SW 1271 (cell line): ENCODE measurements at places on chromosomes 16 and 17.

- no peak for DNase-seq
These were observed 2.7 kb downstream of the NOD2 start for GRCh38 chr16:50696126-50696525.

GRCh38 chr17:53722407-53722806 is 100.3 kb upstream of the KIF2B start:
- peak; percentile 81 for DNase-seq

DNA sequence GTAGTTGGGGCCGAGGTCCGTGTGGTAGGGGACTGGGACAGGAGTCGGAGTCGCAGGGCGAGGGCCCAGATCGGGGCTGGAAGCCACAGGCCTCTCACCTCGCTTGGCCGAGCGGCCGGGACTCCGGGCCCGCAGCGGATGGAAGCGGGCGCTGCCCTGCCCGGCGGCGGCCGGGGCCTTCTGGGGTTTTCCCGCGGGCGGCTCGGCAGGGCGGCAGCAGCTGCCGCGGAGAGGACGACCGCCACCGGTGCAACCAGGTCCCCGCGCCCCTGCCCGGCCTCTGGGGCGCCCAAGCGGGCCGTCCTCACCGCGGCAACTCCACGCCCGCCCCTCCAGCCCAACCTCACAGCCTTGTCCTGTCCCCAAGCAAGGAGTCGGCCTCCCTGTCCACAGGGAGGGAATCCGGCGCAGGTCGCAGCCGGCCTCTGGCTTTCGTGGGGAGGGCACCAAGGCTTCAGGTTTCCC is 15.6 kb upstream of the UTP6 start:
- no peak for DNase-seq

- DNase-seq: no peak
These were observed 9.0 kb downstream of the TEKT5 start for GRCh38 chr16:10685709-10686108.

DNA sequence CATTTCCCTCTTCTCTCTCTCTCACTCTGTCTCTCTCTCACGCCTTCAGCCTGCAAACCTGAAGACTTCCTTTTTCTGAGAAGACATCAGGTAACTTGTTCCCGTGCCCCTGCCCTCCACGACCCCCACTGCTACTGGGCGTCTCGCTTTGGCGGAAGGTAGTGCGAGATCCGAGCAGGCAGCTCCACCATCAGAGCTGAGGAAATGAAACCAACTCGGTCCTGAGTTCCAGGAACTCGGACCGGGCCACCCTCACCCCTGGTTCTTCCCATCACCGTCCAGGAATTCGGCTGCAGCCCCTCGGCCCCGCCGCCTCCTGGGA is 585 bp downstream of the MLKL start:
- DNase-seq: peak; percentile 47

DNA sequence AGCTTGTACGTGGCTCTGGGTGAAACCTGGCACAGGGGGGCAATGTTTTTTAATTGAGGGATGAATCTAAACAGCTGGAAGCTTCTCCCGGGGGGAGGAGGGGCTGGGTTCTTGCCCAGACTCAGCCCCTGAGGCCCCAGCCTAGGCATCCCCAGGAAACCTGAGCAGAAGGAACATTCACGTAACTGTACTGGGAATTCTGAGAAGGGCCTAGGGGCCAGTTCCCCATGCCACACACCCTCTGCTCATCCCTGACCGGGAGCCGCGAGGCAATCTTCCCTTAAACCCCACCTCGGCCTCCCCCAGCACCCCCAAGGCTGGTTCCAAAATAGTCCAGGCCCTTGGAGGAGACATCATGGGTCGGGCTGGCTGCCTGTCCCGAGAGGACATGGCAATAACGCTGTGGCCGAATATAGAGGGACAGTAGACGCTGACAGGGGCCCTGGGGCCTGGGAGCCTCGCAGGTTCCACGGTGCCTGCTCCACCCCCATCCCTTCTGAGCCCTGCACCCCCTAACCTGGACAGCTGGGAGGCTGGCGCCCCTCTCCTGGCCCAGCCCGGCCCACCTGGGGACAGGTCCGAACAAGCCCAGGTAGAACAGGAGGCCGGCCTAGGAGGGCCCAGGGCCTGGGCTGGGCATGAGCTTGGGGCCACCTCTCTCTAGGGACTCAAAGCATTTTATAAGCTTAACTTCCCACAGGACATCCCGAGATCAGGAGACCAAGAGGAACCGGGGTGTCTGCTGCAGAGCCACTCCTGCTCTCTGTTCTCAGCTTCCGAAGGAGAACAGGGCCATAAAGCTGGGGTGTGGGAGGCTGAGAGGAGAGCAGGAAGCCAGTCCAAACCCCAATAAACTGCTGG is 83.2 kb upstream of the TOB1 start:
- no peak for DNase-seq

DNA sequence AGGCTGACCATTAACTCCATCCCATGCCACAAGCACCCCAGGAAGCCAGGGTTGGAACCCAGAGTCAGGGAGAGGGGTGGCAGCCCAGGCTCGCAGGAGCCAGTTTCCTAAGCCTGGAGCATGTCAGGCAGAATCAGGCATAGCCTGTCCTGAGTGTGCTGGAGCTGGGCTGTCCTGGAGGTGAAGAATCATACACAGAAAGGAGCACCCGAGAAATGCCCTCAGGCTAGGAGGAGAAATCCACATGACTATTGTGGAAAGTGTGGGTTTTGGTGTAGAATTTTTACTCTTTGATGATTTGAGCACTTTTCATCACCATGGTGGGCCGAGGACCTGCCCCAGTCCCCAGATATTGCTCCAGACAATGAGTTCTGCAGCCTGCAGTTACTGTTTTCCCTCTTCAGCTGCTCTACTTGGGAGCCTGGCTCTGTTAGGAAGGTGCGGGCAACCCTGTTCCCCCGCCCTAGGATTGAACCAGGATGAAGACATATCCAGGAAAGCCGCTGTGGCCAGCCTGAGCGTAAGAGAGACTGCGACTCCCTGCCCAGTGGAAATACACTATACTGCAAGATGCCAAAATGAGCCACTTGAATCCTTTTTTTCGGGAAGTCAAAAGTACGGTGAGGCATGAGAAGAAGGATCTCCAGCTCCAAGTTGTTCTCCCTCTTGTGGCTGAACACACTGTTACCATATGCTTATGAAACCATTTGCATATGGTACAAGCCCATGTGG is 29.0 kb upstream of the HEATR6 start:
- DNase-seq: no peak

GRCh38 chr17:78903101-78903779 is at the start of gene CEP295NL:
Gene CEP295NL (minus strand): TSS chr17:78903201. CDS start chr17:78901828, 1,373 bp downstream.
- DNase-seq: no peak

- no peak for DNase-seq
These were observed 54.4 kb upstream of the NETO2 start for GRCh38 chr16:47198180-47198575.

- peak; percentile 82 for DNase-seq
These were observed 34.5 kb downstream of the FAM222B start for GRCh38 chr17:28807925-28808634.

GRCh38 chr17:61185385-61185784 is 214.3 kb upstream of the TBX2 start:
- no peak for DNase-seq

DNA sequence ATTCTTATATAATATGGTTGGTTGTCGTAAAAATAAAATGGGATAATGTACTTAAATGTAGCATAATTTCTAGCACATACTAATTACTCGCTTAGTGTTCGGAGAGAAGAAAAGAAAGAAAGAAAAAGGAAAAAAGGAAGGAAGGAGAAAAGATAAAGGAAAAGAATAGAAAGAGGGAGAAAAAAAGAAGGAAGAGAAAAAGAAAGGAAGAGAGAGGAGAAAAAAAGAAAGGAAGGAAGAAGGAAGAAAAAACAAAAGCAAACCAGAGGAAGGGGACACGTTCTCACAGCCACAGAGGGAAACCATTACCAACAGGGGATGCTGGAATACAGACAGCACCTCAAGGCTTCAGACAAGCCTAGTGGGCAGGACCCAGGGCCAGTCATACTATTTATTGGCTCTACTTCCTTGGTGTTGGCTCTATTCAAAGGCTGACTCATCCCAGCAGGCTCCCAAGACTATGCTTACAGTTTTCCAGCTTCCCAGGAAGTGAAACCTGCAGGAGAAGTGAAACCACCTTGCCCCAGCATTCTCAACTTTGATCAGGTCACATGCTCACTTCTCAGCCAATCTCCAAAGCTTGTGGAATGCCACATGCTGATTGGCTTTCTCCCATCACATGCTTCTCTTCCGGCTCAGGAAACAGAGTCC is 273.5 kb upstream of the IRX5 start:
- no peak for DNase-seq

GRCh38 chr16:24203675-24204074 is 52.5 kb upstream of the CACNG3 start:
- no peak for DNase-seq

GRCh38 chr17:27868565-27868964 is 24.6 kb downstream of the LYRM9 start:
- no peak for DNase-seq

GRCh38 chr17:63333869-63334268 is 112.2 kb downstream of the CYB561 start:
- no peak for DNase-seq

DNA sequence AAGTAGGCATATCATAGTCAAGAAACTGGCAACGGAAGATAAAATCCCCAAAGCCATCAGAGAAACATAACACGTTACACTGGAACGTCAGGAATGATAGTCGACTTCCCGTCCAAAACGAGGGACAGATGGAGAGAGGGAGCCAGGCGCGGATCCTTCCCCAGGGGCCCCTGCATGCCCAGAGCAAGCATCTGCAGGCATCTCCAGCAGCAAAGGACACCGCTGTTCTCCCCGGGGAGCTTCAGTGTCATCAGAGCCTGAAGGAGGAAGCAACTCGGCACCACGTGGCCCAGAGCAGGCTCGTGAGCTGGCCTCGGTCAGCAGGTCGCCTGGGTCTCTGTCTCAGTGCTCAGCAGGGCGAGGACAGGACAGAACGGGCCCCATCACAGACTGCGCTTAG is 50.1 kb downstream of the LMF1 start:
- DNase-seq: no peak

- no peak for DNase-seq
These were observed 25.9 kb downstream of the SBK1 start for GRCh38 chr16:28318042-28318744.

GRCh38 chr17:14775731-14776492 is 475.0 kb downstream of the HS3ST3B1 start:
- no peak for DNase-seq

- DNase-seq: no peak
These were observed 99.9 kb downstream of the RPTOR start for GRCh38 chr17:80644536-80644935.

GRCh38 chr17:74637265-74637664 is 13.7 kb upstream of the CD300E start:
- no peak for DNase-seq

DNA sequence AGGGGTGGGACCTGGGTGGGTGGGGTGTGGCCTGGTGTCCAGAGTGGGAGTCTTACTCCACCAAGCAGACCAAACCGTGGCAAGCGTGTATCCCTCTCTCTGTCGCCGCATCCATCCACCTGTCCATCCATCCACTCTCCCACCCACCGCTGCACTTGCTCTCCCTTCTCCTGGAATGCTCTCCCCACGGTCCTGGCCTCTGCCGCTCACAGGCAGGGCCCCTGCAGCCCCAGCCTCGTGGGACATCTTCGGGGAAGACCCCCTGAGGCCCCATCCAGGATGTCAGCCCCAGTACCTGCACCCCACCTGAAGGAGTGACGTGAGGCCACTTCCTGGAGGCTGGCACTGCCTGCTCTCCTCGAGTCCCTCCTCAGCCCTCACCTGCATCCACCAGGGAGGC is 189.5 kb upstream of the GSE1 start:
- no peak for DNase-seq

DNA sequence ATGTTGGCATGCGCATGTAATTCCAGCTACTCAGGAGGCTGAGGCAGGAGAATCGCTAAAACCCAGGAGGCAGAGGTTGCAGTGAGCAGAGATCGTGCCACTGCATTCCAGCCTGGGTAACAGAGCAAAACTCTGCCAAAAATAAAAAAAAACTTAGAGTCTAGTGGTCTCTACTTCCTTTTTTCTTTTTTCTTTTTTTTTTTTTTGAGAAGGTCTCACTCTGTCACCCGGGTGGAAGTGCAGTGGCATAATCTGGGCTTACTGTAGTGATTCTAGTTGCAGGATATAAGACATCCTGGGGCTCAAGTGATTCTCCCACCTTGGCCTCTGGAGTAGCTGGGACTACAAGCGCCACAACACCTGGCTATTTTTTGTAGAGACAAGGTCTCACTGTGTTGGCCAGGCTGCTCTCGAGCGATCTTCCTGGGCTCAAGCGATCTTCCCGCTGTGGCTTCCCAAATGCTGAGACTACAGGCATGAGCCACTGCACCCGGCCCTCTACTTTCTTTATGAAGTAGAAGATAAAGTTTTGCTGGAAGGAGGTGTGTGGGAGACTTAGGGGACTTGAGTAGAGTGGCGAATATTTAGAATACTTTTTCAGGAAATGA is 47.9 kb upstream of the TAOK1 start:
- DNase-seq: no peak

DNA sequence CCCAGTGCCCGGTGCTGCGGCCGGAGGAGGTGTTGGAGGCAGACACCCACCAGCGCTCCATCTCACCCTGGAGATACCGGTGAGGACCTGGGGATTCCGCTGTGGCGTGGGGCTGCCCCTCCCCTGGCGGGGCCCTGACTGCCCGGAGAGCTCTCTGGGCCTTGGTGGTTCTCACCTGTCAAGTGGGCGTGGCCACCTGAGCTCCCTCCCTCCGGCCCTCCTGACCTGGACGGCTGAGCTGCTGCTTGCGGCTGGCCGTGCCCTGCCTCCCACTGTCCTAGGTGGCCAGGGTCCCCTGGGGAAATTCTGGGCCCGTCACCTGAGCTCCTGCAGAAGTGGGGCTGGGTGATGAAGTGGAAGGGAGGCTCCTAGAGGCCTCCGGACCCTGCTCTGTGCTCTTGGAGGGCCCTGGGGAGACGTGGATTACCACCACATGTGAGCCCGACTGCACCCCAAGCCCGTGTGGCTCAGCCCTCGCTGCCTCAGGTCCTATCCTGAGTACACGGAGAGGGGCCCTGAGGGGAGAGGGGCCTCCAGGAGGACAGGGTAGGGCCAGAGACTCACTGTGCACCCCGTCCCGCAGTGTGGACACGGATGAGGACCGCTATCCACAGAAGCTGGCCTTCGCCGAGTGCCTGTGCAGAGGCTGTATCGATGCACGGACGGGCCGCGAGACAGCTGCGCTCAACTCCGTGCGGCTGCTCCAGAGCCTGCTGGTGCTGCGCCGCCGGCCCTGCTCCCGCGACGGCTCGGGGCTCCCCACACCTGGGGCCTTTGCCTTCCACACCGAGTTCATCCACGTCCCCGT is 1.1 kb downstream of the IL17C start:
- DNase-seq: no peak

DNA sequence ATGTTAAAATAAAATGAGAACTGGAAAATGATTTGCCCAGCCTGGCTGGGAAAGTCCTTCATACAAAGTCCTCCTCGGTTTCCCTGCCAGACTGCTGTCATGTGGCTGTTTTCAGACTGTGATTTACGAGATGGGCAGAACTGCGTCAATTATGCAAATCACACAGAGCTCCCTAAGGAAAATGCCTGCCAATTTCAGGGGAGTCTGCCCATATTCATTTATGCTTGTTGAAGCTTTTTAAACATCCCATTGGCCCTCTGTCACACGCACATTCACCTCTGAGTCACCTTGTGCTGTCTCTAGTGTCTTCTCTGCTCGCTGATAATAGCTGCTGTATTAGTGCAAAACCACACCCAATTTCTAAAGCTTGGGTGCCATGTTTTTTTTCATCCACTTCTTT is 81.7 kb upstream of the FAM20A start:
- no peak for DNase-seq
